ENCODE measurements at places on chromosomes 4 and X.
A peak's percentile ranks its signal among the peaks of the same experiment; 100 is the strongest.

DNA sequence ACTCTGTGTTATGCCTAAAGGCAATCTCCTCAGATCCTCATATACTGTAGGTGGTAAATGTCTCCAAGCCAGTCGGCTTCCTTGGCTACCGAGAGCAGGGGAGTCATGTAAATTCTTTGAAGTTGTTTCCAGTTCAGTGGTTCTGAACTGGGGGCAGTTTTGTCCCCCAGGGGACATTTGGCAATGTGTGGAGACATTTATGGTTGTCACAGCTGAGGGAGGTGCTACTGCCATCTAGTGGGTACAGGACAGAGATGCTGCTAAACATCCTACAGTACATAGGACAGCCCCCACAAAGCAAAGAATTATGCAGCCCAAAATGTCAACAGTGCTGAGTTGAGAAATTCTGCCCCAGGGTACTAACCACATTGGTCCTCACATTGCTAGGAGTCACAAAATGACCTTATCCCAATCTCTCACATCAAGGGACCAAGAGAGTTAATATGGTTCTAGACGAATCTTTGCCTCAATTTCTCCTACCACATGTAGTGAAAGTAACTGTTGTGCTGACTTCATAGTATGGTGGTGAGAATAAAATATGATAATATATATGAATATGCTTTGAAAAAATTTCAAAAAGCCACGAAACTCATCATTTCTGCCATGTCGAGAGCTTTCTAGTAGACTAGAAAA, 104.4 kb upstream of the ARHGAP24 start:
- no peak for DNase-seq

DNA sequence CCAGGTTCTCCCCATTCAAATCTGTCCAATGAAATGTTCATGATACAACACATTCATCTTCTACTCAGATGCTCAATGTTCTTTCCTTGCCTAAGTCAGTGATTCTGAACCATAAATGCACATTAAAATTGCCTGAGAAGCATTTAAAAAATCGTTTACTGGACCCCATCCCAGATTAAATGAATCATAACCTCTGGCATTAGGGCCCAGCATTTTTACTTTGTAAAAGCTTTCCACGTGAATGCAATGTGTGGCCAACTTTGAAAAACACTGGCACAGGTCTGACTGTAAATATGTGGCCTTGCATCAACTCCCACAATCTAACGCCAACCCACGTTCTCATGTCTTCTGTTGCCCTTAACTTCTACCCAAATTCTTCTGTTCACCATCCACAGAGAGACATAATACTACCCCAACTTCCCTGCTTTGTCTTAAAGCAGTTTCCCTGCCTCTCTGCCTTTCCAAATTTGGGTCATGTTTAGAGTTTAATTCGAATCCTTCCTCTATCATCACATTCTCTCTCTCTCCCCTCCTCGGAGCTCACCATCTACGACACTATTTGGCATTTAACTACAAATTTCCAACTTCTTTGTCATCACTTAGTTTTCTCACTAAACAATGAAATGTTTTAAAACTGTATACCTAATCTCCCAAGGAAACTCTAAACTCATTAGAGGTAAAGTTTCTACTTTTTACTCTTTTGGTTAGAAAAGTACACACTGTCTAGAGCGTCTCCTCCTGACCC, 78.7 kb downstream of the PRKG2 start:
- DNase-seq = no peak

DNA sequence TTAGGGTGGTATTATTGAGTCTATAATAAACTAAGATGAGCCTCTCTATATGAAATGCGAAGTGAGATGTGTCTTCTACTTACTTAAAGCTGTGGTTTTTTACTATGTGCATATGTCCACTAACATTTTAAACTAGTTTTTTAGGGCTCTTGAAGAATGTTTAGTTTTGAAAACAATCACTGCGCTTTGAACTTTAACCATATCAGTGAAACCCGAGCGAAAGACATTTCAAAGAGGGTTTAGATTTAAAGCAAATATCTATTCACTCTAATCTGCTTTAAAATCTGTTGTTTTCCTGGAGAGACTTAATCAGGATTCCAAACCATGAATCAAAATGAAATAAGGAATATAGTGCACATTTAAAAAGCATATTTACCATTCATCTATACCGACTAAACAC, 24.8 kb upstream of the SLC7A11 start:
- no peak for DNase-seq

GRCh38 chr4:55706541-55706940, 70.4 kb upstream of the NMU start:
- DNase-seq = no peak

DNA sequence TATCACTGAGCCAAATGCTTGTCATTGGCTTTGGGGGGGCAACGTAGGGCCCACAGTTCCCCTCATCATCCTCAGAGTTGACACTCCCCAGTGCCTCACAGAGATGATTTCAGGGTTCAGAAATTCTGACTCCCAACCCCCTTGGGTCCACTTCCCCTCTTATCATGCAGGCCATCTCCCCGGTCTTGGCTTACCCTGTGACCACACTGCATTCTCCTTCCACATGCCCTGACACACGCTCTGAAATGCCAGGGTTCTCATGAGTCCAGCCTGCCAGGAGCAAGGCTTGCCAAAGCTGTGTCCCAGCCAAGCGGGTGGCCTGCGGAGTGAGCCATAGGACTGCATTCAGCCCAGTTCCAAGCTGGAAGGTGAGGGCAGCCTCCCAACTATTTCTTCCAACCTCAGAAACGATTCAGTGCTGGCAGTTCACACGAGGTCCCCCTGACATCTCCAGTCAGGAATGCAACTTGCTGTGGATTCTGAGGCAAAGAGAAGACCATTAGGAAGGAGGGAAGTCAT, 101.2 kb downstream of the SMIM20 start:
- peak; percentile 39 for DNase-seq

DNA sequence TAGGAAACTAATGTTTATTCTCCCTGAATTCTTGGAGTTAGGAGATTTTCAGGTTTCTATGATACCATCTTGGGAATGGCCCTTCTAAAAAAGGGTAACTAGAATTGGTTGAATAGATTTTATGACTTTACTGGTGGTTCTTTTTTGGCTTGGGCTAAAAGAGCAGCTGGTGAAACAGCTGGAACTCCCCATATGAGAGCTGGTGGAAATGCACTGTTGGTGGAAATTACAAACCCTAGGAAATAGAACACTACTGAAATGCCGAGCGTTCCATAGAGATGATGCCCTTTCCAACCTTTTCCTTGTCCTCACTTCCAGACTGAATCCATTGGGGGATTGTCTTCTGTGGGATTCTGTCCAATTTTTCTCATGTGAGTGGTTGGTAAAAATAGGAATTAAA, 139.5 kb downstream of the STIM2 start:
- no peak for DNase-seq

DNA sequence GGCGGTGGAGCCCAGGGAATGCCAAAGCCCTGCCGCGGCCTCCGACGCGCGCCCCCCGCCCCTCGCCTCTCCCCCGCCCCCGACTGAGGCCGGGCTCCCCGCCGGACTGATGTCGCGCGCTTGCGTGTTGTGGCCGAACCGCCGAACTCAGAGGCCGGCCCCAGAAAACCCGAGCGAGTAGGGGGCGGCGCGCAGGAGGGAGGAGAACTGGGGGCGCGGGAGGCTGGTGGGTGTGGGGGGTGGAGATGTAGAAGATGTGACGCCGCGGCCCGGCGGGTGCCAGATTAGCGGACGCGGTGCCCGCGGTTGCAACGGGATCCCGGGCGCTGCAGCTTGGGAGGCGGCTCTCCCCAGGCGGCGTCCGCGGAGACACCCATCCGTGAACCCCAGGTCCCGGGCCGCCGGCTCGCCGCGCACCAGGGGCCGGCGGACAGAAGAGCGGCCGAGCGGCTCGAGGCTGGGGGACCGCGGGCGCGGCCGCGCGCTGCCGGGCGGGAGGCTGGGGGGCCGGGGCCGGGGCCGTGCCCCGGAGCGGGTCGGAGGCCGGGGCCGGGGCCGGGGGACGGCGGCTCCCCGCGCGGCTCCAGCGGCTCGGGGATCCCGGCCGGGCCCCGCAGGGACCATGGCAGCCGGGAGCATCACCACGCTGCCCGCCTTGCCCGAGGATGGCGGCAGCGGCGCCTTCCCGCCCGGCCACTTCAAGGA, at the start of gene FGF2:
FGF2 (plus strand) TSS at position 279 of the 705 bp plus-strand sequence; CDS start at position 623, 344 bp downstream.
- no peak for DNase-seq

GRCh38 chr4:184409911-184410692, 64.2 kb downstream of the IRF2 start:
- no peak for DNase-seq

- DNase-seq = no peak
These were observed 95.0 kb upstream of the TBL1X start for GRCh38 chrX:9369802-9370291.

DNA sequence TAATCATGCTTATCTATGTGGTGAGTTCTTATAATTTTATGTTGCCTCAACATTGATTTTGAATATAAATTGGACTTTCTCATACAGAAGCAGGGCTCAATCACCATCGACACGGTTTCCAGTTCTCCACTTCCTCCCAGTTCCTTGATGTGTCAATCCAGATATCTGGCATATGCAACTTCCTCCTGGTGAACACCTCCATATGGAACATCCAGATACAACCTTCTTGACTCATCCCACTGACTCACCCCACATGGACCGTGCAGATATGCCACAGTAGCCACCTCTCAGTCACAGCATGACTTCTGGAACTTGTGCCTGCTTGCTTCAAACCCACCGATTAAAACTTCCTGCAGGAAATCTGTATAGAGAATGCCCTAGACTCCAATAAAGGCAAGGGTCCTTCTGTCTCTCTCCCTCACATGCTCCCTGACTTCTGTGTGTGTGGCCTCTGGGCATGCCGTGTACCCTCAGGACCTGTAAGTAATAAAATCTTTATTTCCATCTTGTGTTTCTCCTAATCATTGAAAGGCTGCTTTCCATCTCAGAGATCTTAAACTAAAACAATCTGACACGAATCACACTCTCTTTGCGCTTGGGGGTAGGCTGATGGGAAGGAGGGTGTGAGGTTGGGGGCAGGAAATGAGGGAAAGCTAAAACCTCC, 67.0 kb downstream of the HTRA3 start:
- DNase-seq = no peak

GRCh38 chr4:144740316-144740715, 94.4 kb downstream of the HHIP start:
- no peak for DNase-seq

DNA sequence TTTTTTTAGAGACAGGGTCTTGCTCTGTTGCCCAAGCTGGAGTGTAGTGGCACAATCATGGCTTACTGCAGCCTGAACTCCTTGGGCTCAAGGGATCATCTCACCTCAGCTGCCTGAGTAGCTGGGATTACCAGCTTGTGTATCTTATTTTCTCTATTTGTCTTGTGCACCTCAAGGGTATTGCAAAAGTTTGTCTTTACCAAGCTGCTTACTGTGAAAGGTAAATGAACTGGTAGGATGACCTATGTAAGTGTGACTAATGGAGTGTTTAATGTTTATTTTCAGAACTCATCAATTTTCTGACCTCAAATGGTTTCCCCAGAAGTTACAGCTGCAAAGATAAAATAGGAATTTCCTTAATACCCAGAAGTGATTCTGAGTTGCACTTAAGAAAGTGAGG, 5.3 kb upstream of the FGA start:
- DNase-seq = no peak

DNA sequence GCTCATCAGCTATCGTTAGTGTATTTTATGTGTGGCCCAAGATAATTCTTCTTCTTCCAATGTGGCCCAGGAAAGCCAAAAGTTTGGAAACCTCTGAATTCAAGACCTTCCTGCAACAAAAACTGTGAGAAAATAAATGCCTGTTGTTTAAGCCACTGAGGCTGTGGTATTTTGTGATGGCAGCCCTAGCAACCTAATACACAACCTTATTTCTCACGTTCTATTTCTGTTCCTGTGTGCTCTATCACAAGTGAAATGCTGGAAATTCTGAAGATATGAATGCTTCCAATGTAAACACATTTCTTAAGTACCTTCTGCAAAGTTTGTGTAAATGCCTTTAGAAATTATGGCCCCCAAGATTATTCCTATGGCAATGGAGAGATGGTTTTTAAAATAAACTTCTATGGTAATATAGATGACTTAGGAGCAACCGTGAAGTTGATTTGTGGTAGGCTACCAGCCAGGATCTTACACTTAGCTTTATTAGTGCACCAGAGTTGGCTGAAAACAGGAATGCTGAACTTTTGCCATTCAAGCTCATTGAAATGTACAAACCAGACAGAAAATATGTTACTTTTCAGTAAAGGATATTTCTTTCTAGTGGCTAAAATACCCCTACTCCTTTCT, 148.0 kb downstream of the USP46 start:
- no peak for DNase-seq

GRCh38 chr4:174248407-174248806, 35.1 kb downstream of the FBXO8 start:
- no peak for DNase-seq

DNA sequence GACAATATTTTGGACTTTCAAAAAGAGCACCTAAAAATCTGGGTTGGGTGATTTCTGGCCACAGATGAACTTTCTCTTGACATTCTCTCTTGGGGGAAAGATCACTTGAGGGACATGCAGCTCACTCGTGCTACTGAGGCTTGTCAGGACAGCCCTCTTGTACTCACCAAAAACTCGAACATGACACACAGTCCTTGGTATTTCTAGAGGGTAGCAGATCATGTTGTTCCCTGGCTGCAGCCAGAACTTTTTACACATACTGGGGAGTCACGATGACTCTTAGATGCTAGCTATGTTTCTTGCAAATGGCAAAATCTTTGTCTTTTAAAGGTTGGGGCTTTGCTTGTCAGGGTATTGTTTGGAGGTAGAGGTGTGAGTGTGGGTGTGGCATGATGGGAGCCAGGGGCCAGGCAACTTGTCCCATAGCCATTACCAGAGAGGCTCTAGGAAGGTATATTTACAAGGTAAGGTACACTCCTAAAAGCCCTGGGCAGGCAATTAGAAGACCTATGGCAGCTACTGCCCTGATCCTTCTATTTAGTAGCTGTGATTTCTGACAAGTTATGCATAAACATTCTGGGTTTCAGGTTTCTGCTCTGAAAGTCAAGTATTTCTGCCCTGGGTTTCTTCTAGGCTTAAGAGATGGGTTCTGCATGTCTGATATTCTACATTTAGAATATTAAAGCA, 241.7 kb upstream of the TLL1 start:
- DNase-seq = no peak

- no peak for DNase-seq
These were observed 1007.1 kb downstream of the SH3BGRL start for GRCh38 chrX:82208975-82209374.

DNA sequence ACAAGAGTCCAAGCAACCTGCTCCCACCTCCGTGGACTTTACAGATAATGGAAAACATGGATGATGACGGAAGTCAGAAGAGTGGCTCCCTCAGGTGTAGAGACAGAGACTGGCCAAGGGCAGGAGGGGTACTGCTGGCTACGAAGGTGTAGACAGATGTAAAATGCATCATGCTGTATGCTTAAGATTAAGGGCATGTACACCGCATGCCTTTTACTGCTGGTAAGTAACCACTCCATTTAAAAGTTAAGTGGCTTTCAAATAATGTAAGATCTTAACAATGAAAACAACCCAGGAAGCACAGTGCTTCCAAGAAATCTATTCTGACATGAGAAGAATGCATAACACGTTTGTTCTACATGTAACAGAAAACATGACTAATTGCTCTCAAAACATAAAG, 76.9 kb upstream of the FAM9B start:
- DNase-seq = no peak

- DNase-seq = no peak
These were observed 36.3 kb downstream of the PKD2 start for GRCh38 chr4:88043586-88044340.

GRCh38 chr4:98994474-98995182, 893 bp upstream of the METAP1 start:
- DNase-seq = no peak

GRCh38 chr4:139776235-139776634, 110.6 kb downstream of the MGST2 start:
- DNase-seq = no peak

Data from cerebellar nuclear complex (tissue), 1 donor.